ENCODE measurements at places on chromosomes 2 and 18.
A peak's percentile ranks its signal among the peaks of the same experiment; 100 is the strongest.

DNA sequence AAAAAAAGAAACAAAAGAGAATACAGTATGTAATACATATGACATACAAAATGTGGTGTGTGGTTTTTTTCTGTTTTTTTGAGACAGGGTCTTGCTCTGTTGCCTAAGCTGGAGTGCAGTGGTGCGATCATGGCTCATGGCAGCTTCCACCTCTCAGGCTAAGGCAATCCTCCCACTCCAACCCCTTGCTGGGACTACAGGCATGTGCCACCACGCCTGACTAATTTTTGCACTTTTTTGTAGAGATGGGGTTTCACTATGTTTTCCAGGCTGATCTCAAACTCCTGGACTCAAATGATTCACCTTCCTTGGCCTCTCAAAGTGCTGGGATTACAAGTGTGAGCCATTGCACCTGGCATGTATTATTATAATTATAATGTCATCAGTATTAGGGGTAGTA, 38.9 kb downstream of the DHX57 start:
- no peak for DNase-seq

GRCh38 chr2:75525434-75526310, 35.1 kb downstream of the EVA1A start:
- no peak for DNase-seq

DNA sequence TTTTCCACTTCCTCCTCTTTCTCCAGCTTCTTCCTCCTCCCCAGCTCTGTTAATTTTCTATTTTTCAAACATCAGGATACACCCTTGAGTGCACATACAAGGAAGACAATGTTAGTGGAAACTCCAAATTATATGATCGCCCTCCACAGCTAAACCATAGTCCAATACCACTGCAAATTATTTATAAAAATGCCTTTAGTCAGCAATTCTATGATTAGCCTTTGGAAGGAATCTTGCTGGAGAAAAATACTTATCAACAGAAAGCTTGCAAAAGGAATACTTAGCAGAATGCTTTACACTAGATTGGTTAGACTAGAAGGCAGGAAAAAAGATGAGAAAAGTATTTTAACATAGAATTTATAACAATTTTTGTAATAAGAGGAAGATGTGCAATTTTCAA, 178.9 kb downstream of the FAM124B start:
- no peak for DNase-seq

DNA sequence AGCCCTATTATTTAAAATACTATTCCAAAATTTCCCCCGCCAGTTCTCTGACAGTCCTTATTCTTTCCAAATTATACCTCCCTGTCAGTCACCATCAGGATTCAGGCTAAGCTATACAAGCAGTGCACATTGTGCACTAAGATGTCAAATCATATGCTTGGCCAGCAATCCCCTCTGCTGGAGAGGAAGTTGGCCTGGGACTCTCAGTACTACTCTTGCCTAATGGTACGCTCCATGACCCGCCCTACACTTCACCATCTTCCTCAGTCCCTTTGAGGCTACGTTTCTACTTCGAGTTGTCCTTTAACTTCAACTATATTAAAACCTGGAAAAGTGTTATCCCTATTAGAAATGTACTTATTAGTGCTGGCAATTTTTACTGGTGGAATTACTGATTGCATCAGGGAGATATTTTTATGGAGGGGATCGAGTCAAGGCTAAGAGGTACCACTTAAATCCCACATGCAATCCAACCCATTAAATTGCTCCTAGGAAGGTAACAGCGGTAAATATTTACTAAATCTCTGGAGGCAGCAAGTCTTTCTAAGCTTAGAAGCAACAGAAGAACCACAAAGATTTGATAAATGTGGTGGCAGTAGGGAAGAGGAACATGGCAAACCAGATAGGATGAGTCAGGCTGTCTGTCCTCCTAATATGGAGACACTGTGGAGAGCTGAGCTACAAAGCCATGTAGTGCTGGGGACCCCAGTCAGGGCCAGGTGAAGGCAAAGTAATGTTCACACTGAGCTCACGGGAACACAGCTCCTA, 2.7 kb downstream of the USP40 start:
- peak; percentile 35 for DNase-seq

- DNase-seq, result no peak
Measured at GRCh38 chr2:29290293-29291047, 175.3 kb downstream of the CLIP4 start.

DNA sequence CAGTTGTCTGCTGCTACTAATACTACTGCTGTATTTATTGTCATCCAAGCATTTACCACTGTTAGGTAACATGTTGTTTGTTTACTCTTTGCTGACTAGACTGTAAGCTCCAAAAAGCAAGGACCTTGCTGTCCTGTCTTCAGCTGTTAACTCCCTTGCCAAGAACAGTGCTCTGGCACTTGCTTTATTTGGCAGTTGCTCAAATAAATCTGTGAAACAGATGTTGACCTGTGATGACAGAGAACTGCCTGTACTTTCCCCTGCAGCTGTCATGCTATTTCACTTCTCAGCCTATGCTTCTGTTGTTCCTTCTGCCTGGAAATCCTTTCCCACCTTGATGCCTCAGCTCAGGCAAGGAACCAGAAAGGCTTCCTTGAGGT, 181.2 kb downstream of the ATAD2B start:
- DNase-seq, result no peak

DNA sequence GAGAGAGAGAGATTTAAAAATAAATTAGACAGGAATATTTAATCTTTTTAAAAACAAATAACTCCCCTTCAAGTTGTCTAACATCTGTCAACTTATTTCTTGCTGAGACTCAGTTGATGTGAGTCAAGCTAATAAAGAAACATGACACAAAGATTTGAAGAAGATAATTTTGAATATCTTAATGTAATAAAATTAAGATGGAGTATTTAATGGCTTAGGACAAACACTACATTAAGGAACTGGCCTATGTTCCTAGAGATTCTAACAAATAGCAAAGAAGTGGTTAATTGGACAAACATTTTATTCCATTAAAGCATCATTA, 134.0 kb downstream of the INSIG2 start:
- DNase-seq, result no peak

DNA sequence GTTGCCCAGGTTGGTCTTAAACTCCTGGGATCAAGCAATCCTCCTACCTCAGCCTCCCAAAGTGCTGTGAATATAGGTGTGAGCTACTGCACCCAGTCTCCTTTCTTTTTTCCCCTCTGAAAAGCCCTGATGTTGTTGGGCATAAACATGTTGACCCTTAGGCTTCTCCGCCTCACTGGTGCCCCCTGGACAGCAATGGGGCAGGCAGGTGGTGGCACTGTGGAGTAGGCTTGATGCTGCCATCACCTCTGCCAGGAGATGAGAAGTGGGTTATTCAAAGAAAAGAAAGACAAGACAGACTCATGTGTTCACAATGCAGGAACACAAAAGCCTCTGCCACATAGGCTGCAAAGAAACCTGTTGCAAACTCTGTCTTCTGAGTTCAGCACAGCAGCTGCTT, 169.9 kb downstream of the EN1 start:
- no peak for DNase-seq

GRCh38 chr2:205235434-205235833, 446.9 kb upstream of the NRP2 start:
- DNase-seq, result no peak

- DNase-seq, result no peak
Measured at GRCh38 chr2:101356521-101356920, 30.8 kb downstream of the CREG2 start.

GRCh38 chr2:232420463-232421188, 14.0 kb downstream of the ALPG start:
- DNase-seq, result no peak

- DNase-seq, result no peak
Measured at GRCh38 chr2:234669621-234670020, 172.7 kb upstream of the ARL4C start.

DNA sequence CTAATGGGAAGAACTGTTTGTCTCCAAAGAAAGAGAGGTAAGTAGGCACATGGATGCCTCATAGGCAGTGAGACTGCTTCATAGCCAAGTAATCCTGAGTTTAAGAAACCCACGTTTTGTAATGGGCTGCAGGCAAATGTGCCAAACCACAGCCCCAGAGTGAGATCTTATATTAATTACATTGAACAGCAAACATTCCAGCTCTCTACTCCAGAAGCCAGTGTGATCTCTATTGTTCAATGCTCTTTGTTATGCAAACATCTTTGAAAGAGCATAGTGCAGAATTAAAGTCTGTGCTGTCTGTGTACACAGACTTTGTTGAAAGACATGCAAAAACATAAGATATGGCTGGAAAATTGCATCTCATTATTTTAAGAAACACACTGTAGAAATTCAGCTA, 720.8 kb upstream of the REG3G start:
- no peak for DNase-seq

- DNase-seq, result no peak
Measured at GRCh38 chr18:8982416-8983183, 119.9 kb upstream of the NDUFV2 start.

DNA sequence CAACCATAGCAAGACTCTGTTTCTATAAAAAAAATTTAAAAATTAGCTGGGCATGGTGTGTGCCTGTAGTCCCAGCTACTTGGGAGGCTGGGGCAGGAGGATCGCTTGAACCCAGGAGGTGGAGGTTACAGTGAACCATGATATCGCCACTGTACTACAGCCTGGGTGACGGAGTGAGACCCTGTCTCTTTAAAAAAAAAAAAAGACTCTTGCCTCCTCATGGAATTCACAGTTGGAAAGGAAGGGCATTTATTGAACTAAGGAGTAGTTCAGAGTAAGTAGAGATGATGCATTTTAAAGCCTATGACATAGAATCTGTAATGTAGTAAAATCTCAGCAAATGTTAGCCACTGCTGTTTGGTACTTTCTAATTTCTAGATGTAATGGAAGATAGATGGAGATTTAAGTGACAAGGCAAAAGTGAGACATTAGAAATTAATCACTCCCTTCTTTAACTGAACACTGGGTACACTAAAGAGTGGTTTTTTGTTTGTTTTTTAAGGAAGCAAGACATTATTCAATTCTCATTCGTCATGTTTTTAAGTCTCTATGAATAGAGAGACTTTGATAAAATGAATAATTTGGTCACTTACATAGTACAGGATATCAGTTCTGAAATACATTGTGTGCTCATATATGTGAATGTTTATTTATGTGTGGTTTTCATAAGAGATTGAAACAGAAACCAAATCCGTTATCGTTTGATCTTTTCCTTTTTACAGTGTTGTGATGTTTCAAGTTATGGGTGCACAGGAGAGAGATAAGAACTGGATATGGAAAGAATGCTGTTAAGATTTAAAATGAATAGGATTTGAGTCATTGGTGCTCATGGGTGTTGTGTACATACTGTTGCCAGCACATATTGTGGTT, 186.1 kb upstream of the STON1 start:
- peak; percentile 44 for DNase-seq

DNA sequence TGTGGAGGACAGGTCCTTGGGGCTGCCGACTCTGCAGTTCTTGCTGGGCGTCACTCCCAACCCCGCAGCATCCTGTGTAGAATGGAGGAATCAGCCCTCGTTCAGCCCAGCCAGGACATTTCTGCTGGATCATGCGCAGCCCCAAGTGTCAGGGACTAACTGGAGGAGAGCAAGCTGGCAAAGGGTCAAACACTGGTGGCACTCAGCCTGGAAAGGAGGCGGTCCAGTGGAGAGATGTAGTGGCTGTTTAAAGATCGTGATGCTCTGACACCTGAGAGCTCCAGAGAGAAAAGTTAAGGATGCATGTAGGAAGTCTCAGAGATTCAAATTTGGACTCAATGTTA, 63.6 kb upstream of the SH3RF3 start:
- no peak for DNase-seq

DNA sequence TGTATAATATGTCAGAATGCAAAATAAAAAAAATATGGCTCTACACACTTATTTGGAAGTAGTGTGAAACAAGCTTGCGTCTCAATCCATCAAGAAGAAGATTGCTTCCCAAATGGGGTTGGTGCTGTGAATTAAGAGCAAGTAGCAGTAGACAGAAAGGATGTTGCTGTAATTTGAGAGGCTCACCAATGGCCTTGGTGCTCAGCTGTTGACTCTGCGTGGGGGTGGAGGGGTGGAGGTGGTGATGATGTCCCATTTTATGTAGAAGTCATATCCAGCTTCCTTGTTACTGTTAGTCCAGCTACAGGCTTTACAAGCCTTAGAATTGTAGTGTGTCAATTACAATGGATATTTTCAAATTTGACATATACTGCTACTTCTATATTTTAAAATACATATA, 223.4 kb upstream of the RND3 start:
- no peak for DNase-seq

DNA sequence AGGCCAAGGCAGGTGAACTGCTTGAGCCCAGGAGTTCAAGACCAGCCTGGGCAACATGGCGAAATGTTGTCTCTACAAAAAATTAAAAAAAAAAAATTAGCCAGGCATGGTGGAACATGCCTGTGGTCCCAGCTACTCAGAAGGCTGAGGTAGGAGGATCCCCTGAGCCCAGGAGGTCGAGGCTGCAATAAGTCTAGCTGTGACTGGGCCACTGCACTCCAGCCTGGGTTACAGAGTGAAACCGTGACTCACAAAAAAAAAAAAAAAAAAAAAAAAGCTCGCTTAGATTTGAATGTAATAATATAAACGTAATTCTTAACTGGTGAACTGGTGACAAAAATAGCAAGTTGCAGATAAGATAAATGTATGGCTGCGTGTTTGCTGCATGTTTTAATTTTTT, 56.5 kb downstream of the TFCP2L1 start:
- DNase-seq, result no peak

- DNase-seq, result no peak
Measured at GRCh38 chr2:48558456-48558855, 28.5 kb downstream of the STON1 start.

GRCh38 chr18:54466248-54467005, 108.7 kb downstream of the C18orf54 start:
- no peak for DNase-seq

GRCh38 chr2:201900362-201900761, 94.0 kb downstream of the CDK15 start:
- no peak for DNase-seq

GRCh38 chr2:175234153-175234552, 52.6 kb upstream of the ATP5MC3 start:
- peak; percentile 5 for DNase-seq

- no peak for DNase-seq
Measured at GRCh38 chr2:60504049-60504448, 49.4 kb downstream of the BCL11A start.

DNA sequence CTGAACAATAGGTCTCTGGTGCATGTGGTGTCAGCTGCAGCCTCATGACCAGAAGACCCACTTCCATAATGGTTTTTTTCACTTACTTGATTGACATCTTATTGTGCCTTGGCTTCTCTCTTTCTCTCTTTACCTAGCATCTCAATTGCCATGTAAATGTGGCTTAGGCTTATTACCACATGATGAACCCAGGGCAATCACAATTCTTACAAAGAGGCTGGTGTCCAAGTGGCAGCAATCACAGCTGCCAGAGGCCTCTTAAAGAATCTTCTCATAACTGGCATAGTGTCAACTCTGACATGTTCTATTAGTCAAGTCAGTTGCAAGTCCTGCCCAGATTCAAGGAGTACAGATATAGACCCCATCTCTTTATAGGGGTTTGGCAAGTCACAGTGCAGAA, 1224.8 kb downstream of the SUCLG1 start:
- DNase-seq, result no peak

GRCh38 chr2:127140538-127140937, 33.6 kb upstream of the BIN1 start:
- no peak for DNase-seq

- DNase-seq, result no peak
Measured at GRCh38 chr2:176390276-176391147, 121.3 kb downstream of the MTX2 start.

- DNase-seq, result no peak
Measured at GRCh38 chr2:200650195-200650594, 64.4 kb downstream of the AOX1 start.

All from GF-D8 (cell line).